ENCODE measurements at places on chromosomes 13 and 19. TPM values are rescaled to one million over a fixed set of nuclear protein-coding genes. Genes with fewer than 3 reads are reported as not detected.

DNA sequence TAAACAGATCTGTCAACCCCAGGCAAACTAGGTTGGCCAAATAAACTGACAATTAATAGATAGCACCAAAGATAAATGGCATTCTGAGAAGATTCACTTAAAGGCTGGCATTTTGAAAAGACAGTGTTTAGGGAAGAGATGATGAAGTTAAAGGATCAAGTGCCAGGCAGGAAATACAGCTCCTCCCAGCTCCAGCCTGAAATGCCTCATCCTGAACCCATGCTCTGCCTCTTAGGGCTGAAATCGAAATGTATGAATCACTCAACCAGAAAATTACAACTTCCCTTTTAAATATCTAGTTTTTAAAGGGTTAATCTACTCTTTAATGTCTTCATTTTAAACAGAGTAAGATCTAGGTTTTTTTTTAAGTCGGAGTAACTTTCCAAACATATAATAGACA lies 171.2 kb upstream of the UBL3 start:
- no peak for DNase-seq

- no peak for DNase-seq
Observed at GRCh38 chr13:113948034-113948742, 25.7 kb downstream of the C13orf46 start.

Gene MZT1
- 80.3 TPM for total RNA-seq

Gene ZNF296
- not detected for total RNA-seq

DNA sequence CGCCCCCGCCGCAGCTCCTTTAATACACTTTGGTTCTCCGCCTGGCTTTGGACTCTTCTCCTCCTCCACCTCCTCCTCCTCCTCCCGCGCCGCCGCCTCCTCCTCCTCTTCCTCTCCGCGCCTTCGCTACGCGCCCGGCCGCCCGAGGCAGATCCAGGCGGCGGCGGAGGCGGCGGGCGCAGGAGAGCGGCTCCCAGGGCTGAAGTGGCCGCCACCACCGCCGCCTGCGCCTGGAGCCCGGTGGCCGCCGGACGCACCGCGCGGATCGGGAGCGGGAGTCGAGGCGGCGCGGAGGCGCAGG lies at the start of gene ZIC2:
Gene ZIC2 (plus strand): TSS at position 50 of the 301 bp plus-strand sequence. CDS start 281 bp downstream, outside the sequence.
- DNase-seq = no peak

DNA sequence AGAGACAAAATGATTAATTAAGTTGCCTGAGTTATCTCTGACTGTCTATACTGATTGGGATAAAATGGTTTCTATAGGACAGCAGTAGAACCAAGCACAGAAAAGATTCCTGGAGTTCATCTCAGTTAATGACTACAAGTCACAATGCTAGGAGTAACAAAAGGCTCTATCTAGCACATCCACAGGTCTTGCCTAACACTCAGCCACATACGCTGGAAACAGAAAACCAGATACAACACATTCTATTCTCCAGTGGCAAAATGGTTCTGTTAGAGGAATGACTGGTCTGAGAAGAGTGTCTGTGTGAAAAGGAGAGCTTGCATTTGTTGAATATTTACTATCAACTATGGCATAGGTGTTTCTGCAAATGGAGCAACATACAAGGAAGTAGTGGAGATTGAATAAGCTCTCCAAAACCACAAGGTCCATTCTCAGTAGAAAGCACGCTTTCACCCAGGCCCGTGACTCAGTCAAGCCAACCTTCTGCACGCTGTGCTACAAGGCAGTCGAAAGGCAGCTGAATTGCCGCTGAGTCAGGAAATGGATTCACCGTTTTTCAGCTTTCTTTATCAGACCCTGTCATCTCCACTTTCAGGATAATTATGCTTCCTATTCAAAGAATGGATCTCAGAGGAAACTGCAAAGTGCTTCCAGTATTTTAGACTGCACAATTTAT lies 761.5 kb downstream of the EFNB2 start:
- DNase-seq = peak; percentile 12

GRCh38 chr19:1355568-1356507 lies 27.9 kb upstream of the NDUFS7 start:
- DNase-seq = peak; percentile 77

Gene SGCG
- 0.15 TPM for total RNA-seq

Gene CADM4
- 7.7 TPM for total RNA-seq

DNA sequence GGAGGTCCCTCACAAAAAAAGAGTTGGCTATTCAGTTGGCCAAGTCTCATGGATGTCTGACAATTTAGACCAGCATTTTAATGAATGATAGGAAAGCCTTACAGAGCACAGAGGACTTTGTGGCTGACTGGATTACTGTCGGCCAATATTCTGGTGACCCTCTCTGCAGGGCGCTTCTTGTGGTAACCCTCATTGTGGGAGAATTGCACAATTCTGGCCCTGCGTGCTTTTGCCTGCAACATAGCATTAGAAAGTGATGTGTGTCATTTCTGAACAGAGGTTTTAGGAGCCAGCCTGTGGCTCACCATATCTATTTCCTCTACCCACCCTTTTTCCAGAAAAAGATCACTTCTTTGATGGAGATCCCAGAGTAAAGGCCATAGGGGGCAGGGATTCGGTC lies 71.4 kb downstream of the EFNB2 start:
- DNase-seq = no peak

Gene ZNF724
- 75.1 TPM for total RNA-seq

GRCh38 chr13:112210371-112210770 lies 143.4 kb downstream of the SOX1 start:
- peak; percentile 63 for DNase-seq

Gene SIGLECL1
- not detected for total RNA-seq

DNA sequence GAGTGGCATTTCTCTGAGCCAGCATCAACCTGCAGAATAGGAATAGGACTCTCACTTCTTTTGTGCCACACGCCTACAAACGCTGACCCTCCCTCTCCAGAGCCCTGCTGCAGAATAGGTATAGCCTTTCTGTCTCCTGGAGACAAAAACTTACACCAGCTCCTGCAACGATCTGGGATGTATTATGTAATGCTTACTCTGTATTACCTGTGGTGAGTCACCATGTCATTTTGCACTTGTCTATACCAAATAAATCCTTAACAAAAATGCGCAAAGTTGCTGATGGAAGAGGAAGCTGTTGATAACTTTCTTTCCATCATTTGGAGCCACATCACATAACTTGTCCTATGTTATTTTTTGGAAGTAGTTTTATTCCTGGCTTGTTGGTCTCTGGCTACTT lies 155.8 kb upstream of the FNDC3A start:
- DNase-seq = no peak

- DNase-seq = no peak
Observed at GRCh38 chr13:46757640-46758039, 39.3 kb downstream of the ESD start.

- DNase-seq = no peak
Observed at GRCh38 chr19:35123573-35123972, 8.0 kb downstream of the FXYD3 start.

Measured in neural progenitor cell (in vitro differentiated cells).